ENCODE measurements at places on chromosomes 3 and 15.

DNA sequence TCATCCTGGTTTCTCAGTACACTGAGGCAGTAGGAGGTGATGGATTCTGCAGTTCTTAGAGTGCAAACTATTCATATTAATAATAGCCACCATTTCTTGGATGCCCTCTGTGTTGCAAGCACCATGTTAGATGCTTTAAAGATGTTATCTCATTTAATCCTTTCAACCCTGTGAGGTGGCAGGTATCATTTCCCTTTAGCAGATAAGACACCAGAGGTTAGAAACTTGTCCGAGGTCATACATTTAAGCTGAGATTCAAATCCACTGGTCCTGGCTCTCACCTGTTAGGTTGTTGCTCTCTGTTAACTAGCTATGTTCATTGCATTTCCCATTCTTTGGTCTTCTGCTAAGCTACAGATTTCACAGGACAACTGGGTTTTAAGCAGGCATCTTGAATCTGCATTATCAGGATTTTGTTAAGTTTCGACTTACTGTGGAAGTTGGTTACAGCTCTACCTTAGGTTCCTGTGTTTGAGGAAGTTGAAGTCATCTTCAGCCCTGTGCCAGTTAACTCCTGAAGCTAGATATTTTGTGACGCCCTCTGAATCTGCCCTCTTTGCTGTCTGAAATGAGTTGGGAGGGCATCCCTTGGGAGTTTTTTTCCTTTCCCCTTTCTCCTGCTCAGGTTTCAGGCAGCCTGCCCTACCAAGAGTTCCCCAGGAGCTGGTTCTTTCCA, 6.4 kb downstream of the PDE8A start:
- no peak for DNase-seq

DNA sequence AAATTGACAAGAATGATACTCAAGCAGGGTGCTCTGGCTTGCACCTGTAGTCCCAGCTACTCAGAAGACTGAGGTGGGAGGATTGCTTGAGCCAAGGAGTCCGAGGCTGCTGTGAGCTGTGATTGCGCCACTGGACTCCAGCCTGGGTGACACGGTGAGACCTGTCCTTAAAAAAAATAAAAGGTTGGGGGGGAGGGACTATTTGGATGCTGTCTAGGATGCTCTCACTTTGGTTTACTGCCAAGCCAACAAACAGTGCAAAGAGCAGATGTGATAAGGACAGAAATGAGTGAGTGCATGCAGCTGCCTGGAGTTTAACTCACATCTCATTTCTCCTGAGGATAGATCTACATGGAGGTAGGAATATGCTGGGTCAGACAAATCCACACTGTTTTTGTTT, 130.0 kb downstream of the FRMD4B start:
- DNase-seq: no peak

GRCh38 chr15:101543926-101544612, 54.6 kb upstream of the PCSK6 start:
- DNase-seq: no peak

DNA sequence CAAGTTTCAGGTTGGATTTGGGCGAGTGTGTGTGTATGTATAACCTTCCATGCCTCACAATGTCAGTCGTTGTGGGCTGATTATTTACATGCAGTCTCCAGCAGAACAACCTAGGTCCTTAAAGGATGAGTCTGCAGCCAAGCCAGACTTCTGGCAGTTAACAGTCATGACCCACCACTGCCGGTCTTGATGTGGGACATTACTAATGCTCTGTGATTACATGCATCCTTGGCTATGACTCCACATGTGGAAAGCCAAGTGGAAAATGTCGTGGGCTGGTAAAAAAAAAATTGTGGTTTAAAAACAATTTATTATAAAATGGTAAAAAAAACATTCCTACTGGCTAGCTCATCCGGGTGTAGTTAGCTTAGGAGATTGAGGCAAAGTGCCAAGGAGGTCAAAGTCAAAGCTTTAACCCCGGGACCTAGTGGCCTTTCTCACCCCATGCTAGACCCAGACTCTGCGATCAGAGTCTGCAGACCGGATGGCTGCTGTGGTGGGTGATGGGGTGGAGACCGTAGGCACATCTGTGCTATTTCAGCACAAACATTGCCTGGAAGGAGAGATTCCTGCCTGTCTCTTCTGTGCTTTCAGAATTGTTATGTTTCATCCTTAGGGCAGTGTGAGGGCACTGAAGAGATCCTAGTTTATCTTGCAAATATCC, 6.8 kb downstream of the RARRES1 start:
- DNase-seq: no peak

DNA sequence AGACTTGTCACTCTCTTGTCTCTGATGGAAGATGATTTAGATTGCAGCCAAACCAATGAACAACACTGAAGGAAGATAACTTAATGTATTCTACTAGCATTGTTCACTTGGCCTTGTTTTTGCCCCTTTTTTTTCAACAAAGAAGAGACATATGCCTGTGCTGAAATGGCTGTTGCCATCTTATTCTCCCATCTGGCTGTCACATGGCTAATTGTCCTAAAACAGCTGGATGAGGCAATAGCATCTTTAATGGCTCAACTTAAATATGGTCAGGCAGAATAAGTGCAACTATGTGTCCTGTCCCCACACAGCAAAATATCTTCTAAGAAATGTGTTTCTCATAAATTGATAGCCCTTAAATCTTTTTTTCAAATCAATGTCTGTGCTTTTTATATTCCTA, 576.9 kb downstream of the TUSC7 start:
- no peak for DNase-seq
